ENCODE measurements at places on chromosomes 16 and 17.
A peak's percentile ranks its signal among the peaks of the same experiment; 100 is the strongest.

GRCh38 chr17:57513569-57513968 is 231.5 kb downstream of the CCDC182 start:
- no peak for DNase-seq

GRCh38 chr16:47660540-47660939 is 199.4 kb downstream of the PHKB start:
- no peak for DNase-seq

GRCh38 chr17:8398980-8399379 is 1.4 kb upstream of the RNF222 start:
- DNase-seq: no peak

- peak; percentile 35 for DNase-seq
Observed at GRCh38 chr16:724188-725040, 1.8 kb downstream of the CCDC78 start.

GRCh38 chr17:57135789-57136291 is 50.8 kb downstream of the AKAP1 start:
- no peak for DNase-seq

DNA sequence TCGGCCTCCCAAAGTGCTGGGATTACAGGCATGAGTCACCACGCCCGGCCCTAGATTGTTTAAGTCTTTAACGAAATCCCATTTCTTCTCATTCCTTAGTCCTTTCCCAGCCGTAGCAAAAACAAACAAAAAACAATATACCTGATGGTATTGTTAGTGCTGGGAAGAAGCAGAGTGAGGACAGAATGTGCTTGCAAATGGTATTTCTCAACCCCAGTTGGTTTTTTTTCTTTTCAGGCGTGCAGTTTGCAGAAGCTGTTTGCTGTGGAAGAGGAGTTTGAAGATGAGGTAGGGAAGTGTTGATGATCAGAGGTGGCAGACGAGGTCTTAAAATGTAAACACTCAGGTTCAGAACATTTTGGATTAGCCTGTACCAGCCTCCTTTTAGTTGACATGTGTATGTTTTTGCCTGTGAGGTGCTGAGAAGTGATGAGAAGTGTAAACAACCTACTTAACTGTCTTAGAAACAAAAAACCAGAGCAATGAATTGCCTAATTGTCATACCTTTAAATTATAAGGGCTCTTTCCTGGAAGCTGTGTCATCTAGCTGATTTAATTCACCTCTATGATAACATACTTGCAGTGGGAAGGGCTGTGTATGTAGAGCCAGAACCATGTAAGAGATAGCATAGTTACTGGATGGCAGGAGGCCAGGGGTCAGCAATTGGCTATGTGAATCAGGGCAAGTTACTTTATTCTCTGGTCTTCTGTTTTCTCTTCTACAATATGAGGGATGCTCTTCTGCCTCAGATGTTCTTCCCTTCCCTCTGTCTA is 3.4 kb downstream of the HROB start:
- DNase-seq: no peak

DNA sequence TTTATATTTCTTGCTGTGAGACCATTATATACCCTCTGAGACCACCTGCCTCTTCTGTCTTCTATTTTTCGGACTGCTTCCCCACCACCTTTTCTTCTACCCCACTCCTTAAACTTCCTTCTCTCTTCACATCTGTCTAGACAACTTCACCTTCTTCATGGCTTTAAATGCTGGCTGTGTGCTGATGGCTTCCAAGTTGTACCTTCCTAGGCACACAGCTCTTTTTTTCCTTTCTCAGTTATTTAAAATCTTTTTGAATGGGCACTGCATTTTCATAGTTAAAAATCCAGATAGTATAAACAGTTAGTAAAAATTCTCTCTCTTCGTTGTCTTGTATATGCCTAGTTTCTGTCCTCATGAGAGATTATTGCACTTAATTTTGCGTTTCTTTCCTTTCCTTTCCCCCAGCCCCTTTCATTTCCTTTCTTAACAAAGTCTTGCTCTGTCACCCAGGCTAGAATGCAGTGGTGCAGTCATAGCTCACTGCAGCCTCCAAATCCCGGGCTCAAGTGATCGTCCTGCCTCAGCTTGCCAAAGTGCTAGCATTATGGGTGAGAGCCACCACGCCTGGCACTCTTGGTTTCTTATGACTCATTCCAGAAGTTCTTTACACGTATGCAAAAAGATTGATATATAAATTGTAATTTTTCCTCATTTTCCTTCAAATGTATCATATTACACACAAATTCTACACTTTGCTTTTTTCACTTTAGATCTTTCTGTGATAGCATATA is 114.3 kb downstream of the NPIPB5 start:
- DNase-seq: no peak

DNA sequence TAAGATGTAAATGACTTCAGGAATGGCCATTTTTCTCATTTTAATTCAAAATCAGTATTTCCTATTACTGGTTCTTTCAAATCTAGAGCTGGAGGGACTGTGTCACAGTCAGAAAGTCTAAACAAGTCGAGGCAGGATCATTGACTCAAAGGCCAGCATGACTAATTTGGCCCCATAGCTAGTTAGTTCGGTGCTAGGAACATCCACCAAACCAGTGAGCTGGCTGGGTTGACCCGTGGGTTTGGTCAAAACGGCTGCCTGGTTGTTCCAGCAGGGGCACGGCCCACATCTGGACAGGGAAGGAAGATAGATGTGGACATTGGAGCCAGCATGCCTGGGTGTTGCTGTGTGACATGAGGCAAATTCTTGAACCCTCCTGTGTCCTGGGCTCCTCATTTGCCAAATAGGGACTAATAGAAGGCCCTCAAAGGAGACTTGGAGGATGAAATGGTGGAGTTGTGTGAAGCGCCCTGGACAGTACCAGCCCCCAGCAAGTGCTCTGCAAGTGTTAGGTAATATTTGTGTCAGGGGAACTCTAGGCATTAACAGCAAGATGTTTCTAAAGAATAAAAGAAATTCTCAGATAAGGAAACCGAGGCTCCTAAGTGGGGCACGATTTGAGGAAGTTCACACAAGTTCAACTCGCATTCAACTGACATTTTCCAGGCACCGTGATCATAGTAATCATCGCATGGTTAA is 46.2 kb downstream of the MEOX1 start:
- no peak for DNase-seq

- no peak for DNase-seq
Observed at GRCh38 chr17:21453144-21453898, 77.2 kb downstream of the KCNJ12 start.

- peak; percentile 48 for DNase-seq
Observed at GRCh38 chr16:30526137-30526822, at the start of gene ZNF768. ZNF768 (minus strand) TSS chr16:30526566; CDS start chr16:30526413, 153 bp downstream.

DNA sequence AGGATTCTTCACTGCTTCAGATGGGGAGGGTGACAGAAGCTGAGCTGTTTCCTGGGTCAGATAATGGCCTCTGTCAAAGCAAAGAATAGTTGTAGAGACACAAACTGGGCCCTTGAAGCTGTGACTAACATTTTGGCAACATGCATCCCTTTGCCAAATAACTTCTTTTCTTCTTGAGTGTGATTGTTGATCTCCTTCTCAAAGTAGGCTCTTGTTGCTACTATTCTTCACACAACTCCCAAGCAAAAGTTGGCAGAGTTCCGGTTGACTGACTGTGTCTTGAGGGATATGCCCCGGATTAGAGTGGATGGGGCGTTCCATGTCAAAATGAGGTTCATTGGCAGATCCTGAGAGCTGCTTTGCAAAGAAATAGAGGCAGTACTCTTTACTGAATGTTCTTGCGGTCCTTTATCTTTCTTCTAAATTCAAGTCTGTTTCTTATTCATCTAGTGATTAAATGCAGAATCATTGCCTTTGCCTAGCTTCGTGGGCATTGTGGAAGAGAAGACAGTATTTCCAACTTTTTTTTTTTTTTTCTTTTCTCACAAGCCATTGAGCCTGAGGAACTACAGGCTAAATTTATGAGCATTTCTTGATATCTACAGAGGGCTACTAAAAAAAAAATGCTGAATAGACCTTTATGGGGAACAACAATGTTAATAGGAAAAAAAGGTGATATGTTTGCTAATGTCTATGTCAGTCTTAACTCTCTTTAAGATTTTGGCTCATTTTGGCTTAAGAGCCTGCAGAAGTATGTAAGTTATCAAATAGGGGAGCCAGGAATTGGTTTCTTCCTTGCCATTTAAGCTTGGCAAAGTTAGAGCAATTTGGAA is 5.8 kb downstream of the WIPF2 start:
- DNase-seq: peak; percentile 66

GRCh38 chr16:27127308-27127707 is 60.6 kb downstream of the C16orf82 start:
- peak; percentile 30 for DNase-seq

GRCh38 chr17:72254808-72255449 is 134.1 kb downstream of the SOX9 start:
- DNase-seq: no peak

GRCh38 chr17:80033840-80034239 is 1.8 kb downstream of the TBC1D16 start:
- no peak for DNase-seq

GRCh38 chr17:61400066-61400716 is 548 bp downstream of the TBX2 start:
- peak; percentile 50 for DNase-seq

GRCh38 chr16:85838381-85838780 is 38.9 kb downstream of the COX4I1 start:
- DNase-seq: no peak

- no peak for DNase-seq
Observed at GRCh38 chr16:35733971-35734702, 2274.7 kb downstream of the TP53TG3F start.

- DNase-seq: peak; percentile 61
Observed at GRCh38 chr16:11253009-11253994, 2.7 kb downstream of the SOCS1 start.

Data from RPMI7951 (cell line).